ENCODE measurements at places on chromosomes 3 and 15.

DNA sequence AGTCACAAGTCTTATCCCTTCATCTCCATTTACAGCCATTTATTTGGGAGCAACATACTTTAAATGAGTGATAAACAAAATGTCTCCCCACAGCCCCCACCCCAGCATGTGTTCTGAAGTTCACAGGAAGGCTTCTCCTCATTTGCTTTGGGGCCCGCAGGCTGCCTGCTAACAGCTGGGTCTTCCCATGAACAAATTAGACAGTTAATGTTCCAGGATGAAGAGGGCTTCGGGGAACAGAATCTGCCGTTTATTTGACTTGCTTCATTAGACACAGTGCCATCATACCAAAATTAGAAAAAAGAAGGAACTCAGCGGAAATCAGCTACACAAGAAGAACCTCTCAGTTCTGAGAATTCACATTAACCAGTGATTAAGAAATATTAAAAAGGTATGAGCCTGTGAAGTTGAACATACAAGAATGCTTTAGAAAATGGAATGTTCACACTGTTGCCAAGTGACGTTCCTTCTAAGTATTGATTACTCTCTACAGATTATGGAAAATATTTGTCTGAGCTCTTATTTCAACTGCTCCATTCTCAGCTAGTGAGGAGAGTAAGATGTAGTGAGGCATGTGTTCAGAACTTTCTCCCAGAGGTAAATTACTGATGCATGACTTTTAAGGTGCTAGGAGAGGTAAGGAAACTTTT is 107.5 kb upstream of the THBS1 start:
- no peak for DNase-seq

GRCh38 chr15:74317820-74318375 is 49.5 kb downstream of the CYP11A1 start:
- no peak for DNase-seq

GRCh38 chr15:59413577-59413976 is 24.4 kb upstream of the FAM81A start:
- no peak for DNase-seq

- DNase-seq: no peak
Measured at GRCh38 chr3:13245615-13245978, 172.4 kb upstream of the IQSEC1 start.

DNA sequence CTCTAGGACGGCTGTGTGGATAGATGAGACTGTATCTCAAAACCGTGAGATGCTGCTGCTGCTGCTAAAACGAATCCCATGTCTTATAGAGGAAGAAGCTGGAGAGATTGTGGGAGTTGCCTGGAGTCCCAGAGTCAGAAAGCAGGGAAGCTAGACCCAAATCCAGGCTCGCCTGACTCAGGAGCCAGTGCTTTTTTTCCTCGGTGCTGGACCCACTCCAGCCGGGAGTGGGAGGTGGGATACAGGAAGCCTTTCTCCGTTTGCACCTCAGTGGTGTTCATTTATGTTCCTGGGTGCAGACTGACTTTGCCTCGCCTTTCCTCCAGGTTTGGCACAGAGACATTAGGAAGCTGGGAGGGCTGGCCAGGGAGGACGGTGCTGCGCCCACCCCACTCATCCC is 150.9 kb upstream of the LINGO1 start:
- no peak for DNase-seq

Data from activated CD8-positive, alpha-beta T cell treated with anti-CD3 and anti-CD28 coated beads, Interleukin-2, amount 10 ng/mL, durations not matched to agents 7 days and 5 days (primary cell).